Stimulated activated CD4-positive, alpha-beta T cell treated with anti-CD3 and anti-CD28 coated beads, Interleukin-15, amount 100 ng/mL, for 1 hour (primary cell): ENCODE measurements at places on chromosomes 12 and 14.
A peak's percentile ranks its signal among the peaks of the same experiment; 100 is the strongest.

GRCh38 chr14:94560751-94561655 is at the start of gene SERPINA4:
SERPINA4 (plus strand) TSS chr14:94561442; CDS start chr14:94563483, 2,041 bp downstream.
- DNase-seq: no peak

DNA sequence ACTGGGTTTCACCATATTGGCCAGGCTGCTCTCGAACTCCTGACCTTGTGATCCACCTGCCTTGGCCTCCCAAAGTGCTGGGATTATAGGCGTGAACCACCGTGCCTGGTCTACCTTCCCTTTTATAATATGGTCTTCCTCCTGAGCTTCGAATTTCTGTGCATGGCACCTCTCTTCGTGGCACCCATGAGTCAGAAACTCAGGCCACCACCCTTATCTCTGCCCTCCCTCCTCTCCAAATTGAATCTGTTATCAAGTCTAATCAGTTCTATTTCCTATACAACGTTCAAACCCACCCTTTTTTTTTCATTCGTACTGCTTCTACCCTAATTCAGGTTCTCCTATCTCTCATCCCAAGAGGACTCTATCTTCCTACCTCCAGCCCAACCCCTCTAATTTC is 5.0 kb upstream of the TINF2 start:
- DNase-seq: no peak

DNA sequence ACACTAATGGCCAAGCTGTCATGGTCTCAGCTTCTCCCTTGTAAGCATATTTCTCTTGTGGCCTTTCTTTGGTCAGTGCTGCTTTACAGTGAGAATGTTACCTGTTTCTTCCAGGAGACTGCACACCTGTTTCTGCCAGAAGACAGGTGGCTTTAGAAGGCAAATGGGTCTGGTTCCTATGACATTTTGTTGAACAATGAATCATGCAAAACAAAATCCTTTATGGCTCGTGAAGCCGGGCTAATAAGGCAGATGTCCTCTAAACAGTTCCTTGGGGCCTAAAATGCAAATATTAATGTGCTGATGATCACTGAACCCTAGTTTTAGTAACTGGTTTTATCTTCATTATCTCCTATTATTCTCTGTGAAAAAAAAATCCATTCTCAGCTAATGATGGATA is 927.6 kb downstream of the GALC start:
- DNase-seq: no peak

DNA sequence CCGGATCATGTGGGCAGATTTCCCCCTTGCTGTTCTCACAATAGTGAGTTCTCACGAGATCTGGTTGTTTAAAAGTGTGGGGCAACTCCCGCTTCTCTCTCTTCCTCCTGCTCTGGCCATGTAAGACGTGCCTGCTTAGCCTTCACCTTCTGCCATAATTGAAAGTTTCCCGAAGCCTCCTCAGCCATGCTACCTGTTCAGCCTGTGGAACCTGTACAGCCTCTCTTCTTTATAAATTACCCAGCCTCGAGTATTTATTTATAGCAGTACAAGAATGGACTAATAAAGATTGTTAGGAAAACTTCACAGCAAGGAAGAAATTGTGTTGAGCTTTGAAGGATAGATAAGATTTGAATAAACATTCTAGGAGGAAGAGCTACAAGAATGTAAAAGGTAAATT is 52.1 kb downstream of the KDM5A start:
- no peak for DNase-seq

DNA sequence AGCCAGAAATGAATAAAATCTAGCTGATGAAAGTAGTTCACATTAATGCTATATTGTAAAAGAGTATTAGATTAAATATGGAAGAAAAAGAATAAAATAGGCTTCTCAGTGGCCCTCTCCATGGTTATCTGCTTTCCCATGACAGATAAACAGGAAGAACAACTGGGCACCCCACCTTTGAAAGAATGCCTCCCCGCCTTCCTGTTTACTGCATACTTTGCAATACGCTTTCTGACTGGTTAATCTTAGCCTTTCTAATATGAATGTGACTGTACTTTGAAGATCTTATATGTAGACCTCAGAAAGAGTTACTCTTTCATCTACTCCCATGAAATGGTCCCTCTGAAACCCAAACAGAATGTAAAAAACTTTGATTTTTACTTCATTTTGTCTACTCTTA is 34.1 kb upstream of the DAAM1 start:
- no peak for DNase-seq

DNA sequence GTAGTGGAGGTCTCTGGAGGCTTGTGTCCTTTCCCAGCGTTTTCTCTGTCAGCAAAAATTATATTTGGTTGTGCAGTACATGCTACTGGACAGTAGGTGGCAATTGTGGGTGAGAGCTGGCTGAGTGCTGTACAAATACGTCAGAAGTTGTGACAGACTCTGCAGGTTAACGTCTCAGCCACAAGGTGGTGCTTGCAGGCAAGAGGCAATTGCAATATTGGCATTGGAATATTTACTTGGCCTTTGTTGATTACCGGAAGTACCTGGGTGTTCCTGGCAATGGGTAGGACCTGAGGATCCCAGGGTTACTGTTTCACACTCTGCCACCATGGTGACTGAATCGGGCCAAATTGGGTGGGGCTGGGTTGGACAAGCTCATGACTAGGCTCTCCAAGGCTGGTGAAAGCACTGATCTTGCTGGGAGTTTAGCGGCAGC is 333.9 kb upstream of the LMO3 start:
- no peak for DNase-seq

- DNase-seq: no peak
These were observed 36.4 kb downstream of the GNS start for GRCh38 chr12:64722835-64723234.

DNA sequence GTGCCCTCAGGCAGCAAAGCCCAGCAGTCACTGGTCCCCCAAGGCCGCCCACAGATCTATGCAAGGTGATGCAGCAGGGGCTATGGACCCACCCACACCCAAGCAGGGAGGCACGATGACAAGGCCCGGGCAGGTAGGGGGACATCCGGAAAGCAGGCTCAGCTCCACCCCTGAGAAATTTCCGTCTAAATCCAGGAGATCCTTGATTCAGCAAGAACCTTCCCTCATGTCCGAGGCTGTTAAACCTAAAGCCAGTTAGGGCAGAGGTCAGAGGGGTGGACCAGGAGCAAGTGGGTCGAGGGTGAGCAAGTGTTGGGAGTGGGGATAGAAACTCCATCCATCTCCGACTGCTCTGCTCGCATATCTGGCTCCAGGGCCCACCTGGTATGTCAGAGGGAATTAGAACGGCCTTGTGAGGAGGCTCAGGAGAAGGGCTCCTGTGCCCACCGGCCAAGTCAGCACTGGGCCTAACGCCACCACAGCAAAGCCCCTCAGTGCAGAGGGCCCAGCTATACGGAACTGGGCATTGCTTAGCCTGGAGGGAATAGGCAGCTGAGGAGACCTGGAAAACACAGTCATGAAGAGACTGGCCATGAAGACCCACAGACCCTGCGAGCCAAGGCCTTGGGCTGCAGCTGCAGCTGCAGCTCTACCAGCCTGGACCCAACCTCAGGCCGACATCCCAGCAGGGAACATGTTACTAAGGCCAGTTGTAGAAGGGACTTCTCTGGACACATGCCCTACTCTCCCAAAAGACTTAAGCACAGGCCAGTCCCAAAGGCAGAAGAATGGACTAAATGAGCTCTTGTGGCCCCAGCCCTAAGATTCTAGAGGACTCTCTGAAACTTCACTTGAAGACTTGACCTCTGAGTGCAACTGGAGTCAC is 34.3 kb downstream of the DAD1 start:
- DNase-seq: no peak

DNA sequence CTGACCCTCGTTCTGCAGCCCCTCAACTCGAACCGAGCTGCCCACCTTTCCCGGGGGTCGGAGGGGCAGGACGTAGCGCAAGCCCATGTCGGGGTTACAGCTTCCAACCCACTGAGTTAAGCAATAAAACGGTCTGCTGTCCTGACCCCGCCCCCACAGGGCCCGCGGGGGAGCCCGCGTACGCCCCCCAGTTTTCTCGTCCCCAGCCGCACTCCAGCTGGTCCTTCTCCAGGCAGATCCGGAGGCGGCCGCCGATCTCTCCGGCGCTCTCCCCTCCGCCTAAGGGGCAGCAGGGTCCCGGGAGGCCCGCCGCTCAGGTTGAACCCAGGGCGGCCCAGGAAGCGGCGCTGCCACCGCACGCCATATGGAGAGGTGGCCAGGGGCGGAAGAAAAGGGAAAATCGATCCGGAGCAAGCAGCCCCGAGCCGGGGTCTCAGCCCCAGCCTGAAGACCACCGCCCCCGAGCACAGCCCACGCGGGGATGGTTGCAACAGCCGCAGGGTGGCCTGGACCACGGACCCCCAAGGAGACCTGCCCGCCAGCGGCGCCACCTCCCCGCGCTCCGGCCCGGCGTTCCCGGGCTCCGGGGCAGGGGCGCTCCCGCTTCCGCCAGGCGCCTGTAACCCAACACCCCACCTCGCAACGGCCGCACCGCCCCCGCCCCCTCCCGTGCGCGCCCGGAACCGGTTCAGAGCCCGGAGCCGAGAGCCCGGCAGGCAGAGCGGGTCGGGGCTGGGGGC is 760 bp downstream of the ACTN1 start:
- peak; percentile 39 for DNase-seq

DNA sequence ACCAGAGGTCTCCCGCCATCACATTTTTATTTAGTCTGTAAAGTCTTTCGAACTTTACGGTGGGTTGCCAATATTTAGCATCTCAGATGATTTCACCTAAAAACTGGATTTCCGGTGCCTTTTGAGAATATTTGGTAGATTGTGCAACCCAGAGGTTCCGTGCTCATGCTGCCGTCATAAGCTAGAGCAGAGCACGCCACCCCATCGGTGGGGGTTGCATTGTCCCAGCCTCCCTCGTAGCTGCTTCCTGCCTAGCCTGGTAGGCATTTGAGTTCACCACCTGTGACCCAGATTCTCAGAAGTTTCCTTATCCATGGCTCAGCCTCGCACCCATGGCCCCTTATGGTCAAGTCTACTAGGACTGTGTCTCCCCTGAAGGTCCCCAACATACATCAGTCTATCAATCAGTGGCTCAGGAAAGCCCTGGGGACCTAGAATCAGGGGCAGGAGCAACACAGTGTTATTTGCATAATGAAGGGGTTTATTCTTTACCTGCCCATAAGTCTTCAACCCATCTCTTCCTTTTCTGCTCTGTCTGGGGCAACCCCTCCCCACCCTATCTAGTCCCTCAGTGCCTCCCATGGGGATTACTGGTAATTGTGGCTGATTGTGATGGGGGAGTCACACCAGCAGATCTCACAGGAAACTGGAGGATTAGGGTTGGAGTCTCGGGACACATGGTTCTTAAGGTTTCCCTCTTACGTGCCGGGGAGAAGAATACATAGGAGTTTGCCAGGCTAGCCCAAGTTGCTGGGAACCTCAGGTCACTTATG is 152.3 kb downstream of the PHETA1 start:
- DNase-seq: no peak

DNA sequence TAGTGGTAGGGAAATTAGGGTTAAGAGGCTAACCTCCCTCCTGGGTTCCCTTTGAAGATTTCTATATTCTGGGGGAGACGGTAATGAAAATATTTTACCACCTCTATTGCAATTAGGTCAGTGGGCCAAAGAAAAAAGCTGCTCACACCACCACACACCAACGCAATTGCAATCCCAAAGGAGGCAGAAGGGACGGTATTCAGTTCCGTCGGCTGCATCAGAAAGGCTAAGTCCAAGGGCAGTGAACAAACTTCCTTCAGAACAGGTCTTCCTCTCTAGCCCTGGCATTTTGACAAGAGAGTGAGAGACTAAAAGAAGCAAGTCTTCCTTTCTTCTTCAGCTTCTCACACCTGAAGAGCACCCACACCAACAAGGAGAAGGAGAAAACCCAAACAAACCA is 51.2 kb downstream of the OTX2 start:
- DNase-seq: no peak

DNA sequence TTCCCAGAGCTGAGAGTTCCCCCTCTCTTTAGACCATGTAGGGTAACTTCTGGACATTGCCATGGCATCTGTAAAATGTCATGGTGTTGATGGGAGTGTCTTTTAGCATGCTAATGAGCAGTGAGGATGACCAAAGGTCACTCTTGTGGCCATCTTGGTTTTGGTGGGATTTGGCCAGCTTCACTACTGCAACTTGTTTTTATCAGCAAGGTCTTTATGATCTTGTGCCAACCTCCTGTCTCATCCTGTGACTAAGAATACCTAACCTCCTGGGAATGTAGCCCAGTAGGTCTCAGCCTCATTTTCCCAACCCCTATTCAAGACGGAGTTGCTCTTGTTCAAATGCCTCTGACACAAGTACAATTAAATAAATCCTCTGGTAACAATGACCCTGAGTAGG is 244.4 kb downstream of the NEDD1 start:
- no peak for DNase-seq

GRCh38 chr12:65462484-65462883 is 184.0 kb downstream of the MSRB3 start:
- DNase-seq: no peak

GRCh38 chr12:106171117-106171750 is 32.5 kb upstream of the NUAK1 start:
- no peak for DNase-seq

GRCh38 chr12:88958153-88958552 is 377.9 kb upstream of the KITLG start:
- DNase-seq: no peak

DNA sequence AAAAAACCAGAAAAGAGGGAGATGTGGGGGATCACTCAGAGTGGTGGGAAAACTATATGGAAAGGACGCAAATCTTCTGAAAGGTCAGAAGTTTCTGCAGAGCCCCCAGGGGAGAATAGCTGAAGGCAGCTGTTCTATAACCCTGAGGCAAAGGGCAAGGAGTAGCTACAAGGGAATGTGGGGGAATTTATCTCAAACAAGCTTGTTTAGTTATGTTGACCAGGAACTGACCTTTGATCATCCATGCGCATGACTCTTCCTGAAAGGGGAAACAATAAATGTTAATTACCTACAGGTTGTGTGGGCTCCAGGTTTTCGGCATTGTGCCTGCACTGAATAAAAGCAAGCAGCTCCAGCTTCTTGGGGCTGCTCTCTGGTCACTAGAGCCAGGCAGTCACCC is 968.5 kb downstream of the AACS start:
- DNase-seq: no peak

- no peak for DNase-seq
These were observed 620 bp downstream of the MMP17 start for GRCh38 chr12:131828671-131829355.

DNA sequence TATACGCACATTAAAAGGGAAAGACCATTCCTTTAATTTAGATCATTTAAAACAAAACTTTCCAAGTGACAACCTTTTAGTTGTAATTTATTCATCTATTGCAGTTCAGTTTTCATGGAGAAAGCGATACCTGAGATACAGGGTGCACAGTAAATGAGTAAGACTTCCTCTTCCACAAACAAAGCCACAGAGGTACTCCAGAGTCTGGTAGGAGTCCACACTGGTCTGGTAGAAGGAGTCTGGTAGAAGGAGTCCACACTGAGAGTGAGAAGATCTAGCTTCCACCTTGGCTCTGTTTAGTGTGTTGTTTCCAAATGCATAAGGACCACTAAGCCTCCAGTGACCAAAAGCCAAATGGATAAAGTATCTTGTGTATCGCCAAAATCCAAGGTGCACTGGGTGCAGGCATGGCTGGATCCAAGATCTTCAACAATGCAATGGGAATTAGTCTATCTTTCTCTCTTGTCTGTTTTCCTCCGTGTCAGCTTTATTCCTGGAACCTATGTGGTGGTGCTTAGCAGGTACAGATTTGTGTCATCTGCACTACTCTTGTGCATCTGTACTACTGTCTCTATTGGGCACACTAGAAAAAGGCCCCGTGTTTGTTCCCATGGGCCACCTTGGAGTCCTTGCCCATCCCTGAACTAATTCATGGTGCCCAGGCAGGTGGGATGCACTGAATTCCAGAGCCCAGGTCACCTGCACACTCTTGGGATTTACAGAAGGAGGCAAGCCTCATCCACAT is 331.1 kb downstream of the BCL11B start:
- no peak for DNase-seq
